Pulmonary artery endothelial cell (primary cell): ENCODE measurements at places on chromosomes 2 and 18. TPM values are rescaled to one million over a fixed set of nuclear protein-coding genes. Genes with fewer than 3 reads are reported as not detected.

DNA sequence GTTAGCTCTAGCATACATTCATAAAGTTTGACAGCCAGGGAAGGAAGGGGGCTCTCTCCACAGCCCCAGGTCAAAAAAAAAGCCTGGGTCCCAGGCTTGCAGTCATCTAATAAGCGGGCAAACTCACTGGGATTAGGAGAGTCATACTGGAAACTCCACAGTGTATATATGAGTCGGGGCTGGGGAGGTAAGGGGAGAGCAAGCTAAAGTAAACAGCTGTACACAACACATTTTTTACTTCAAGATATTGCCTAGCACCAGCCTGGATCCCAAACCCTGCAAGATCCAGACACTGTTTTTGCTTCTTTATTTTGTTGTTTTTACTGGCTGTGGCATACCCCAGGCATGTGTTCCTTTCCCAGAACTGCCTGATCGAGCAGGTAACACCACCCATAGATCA is 291.3 kb upstream of the TANK start:
- DNase-seq, result no peak

CYP27A1 gene
- total RNA-seq, result 10.5 and 10.9 TPM in 2 replicates

GKN2 gene
- total RNA-seq, result not detected in 2 replicates

CETN1 gene
- total RNA-seq, result not detected in 2 replicates

MFSD6 gene
- 1.2 and 10.0 TPM in 2 replicates for total RNA-seq

- no peak for DNase-seq
Observed at GRCh38 chr2:233473386-233473791, 93.2 kb downstream of the USP40 start.

DNA sequence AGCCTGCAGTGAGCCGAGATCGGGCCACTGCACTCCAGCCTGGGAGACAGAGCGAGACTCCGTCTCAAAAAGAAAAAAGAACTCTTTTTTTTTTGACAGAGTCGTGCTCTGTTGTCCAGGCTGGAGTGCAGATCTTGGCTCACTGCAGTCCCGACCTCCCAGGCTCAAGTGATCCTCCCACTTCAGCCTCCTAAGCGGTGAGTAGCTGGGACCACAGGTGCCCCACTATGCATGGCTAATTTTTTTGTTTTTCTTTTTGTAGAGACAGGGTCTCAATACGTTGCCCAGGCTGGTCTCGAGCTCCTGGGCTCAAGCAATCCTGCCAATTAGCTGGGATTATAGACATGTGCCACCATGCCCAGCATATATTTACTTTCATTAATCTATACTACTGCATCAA is 12.5 kb upstream of the INO80D start:
- no peak for DNase-seq

DNA sequence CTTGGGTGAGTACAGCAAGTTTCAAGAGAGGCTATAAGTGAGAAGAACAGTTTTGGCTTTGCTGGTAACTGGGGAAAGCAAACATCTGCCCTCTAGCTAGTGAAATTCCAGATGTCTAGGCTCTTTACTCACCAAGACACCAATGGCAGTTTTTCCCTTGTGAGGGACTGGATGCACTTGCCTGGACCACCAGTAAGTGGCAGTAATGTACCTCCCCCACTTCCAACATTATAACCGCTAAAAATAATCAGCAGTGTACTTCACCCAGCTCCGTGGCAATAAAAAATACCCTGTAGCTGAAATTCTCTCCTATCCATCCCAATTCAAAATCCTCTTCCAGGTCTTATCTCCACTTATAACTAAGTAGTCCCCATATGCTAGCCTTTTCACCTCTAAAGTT is 383.9 kb downstream of the ARHGAP15 start:
- DNase-seq, result peak; percentile 15

DNA sequence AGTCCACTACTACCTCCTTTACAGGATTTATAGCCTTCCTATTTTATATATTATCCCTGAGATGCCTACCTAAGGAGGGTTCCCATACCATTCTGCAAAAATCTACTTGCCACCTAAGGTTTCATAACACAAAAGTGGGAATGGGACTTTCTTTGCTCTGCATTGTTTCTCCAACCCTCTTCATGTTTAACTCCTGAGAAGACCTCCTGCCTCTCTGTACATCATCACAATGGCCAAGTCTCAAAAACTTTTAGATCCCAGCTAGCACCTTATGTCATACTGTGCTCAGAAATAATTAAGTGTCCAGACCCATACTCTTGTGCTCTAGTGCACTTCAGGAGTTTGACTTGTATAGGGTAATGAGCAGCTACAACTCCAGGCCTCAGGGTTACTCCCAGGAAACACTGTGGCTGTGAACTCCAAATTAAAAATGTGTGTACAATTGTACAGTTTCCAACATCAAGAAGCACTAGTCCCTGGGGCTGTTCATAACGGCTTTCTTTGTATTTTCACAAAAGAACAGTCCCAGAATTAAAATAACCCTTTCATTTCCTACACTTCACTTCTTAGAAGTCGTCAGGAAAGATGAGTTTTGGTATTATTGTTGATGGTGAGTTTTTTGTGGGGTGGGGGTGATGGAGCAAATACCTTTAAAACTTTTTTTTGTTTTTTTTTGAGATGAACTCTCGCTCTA is 39.4 kb downstream of the METAP1D start:
- DNase-seq, result no peak
